Forelimb muscle (tissue), 1 donor: ENCODE measurements at places on chromosomes 16 and 17. TPM values are rescaled to one million over a fixed set of nuclear protein-coding genes. Genes with fewer than 3 reads are reported as not detected.

TNFRSF13B gene
- polyA plus RNA-seq, result 0.13 TPM

RANGRF gene
- 18.8 TPM for polyA plus RNA-seq

COG4 gene
- 41.5 TPM for polyA plus RNA-seq

TMEM256 gene
- polyA plus RNA-seq, result 55.6 TPM

SLC35B1 gene
- 53.1 TPM for polyA plus RNA-seq
